ENCODE measurements at places on chromosomes 16 and 17.

- no peak for DNase-seq
Observed at GRCh38 chr17:66443166-66443565, 140.8 kb downstream of the PRKCA start.

GRCh38 chr17:40331743-40332641 is 23.0 kb downstream of the RARA start:
- no peak for DNase-seq

DNA sequence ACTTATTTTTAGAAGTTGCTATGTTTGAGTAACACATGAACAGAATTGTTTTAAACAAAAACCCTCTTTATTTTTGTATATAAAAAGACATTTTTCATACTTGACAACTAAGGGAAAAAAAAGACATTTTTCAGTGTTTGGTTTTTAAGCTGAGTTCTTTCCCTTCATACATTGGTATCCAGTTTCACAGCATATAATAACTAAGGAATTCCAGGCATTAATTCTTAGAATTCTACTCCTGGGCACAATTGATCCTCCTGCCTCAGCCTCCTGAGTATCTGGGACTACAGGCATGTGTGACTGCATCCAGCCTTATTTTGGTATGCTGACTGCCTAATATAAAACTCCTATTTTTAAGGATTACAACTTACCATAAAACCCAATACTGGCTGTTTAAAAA is 8.4 kb downstream of the FBXO47 start:
- DNase-seq, result no peak

GRCh38 chr16:4607841-4608703 is 6.6 kb downstream of the UBALD1 start:
- no peak for DNase-seq

GRCh38 chr16:52709306-52709705 is 162.4 kb upstream of the TOX3 start:
- no peak for DNase-seq

- DNase-seq, result no peak
Observed at GRCh38 chr16:87404764-87405625, 12.9 kb downstream of the MAP1LC3B start.

DNA sequence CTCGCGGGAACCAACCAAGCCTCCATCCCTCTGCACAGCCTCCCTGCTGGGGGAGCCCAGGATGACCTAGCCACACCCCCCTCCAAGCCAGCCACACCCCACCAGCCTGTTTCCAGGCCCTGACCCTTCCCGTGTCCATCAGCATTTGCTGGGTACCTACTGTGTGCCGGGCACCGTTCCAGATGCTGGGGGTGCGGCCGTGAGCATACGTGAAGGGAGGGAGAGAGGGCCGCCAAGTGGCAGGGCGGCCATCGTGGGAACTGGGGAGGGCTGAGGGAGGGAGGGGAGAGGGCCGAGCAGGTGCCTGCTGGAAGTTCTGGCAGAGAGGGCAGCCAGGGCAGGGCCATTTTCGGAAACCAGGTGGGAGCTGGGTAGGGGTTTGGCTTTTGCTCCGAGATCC is 23.1 kb downstream of the ZFPM1 start:
- DNase-seq, result no peak

DNA sequence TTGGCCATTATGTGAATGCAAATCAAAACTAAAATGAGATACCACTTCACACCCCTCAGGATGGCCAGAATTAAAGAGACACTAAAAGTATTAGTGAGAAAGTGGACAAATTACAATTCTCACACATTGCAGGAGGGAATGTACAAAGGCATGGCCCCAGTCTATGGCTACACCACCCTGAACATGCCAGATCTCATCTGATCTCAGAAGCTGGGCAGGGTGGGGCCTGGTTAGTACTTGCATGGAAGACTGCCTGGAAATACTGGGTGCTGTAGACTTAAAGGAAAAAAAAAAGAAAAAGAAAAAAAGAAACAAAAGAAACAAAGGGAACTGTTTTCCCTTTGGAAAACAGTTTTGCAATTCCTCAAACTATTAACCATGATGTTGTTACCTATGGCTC is 97.0 kb upstream of the RBL2 start:
- DNase-seq, result no peak

DNA sequence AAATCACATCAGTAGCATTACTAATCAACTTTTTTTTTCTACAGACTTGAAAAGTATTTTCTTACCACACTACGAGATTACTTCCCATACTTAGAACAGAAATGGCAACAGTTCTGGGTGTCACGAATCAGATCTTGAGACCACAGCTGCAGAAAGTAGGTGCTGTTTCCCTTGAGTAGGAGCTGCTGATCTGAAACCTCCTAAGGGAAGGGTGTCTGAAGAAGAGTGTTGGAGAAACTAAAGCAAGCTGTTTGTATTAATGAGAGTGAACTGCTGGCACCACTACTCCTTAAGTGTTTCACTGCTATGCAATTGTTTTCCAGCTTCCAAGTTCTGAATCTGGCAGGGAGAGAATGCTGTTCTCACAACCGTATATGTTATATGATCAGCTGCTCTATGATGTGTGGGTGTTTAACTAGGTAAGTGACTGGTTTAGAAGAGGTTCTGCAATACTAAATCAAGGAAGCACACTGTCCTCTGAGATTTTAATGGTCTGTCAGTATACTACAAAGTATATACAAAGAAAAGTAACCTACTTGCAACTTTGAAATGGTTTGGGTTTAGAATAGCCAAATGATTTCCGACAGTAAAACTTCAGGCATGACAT is 3.3 kb downstream of the ZNF652 start:
- no peak for DNase-seq

DNA sequence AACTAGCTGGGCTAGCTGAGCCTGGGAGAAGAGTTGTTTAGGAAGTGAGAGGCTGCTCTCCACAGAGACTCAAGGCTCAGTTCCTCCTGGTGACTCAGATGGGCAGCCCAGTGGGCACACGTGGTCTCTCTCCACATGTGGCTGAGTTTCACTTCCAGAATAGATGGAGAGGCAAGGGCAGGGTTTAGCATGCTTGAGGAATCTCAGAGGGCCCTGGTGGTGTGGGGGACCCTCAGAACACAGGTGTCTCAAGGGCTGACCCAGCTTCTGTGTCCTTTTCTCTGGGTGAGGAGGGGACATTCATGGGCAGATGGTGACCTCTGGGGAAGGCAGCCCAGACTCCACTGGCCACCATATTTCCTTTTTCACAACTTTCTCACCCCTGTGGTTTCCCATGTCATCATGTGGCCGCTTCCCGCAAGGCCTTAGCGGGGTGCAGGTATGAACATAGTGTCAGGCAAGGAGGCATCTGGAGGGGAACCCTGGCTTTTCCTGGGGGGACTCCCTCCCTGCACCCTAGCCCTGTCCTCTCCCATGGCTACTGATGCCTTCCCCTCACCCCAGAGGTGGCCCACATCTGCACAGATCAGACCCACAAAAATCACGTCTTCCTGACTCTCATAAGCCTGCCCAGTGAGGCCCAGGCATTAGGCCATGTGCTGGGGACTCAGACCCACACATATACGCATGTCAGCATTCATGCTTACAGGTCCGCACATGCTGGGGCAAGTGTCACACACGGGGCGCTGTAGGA is 3.3 kb downstream of the GRN start:
- peak; percentile 49 for DNase-seq

GRCh38 chr16:87202346-87202745 is 114.8 kb downstream of the C16orf95 start:
- no peak for DNase-seq

- no peak for DNase-seq
Observed at GRCh38 chr17:14737984-14738651, 437.2 kb downstream of the HS3ST3B1 start.

- peak; percentile 47 for DNase-seq
Observed at GRCh38 chr17:42573095-42573494, 4.4 kb downstream of the PSMC3IP start.

DNA sequence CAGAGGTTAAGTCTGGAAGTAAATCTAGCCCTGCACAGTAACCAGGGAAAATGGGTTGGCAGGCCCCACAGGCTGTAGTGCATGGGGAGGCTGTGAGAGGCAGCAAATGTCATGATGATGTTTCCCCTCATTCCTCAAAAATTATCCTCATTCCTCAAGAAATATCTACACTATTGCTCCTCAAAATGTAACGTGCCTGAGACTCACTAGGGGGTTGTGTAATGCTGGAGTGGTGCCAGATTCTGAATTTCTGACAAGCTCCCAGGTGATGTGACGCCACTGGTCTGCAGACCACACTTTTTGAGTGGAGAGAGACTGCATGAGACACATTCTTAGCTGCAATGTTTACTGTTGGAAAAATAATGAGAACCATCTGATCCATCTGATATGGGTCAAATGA is 1.2 kb upstream of the MPP3 start:
- peak; percentile 3 for DNase-seq

DNA sequence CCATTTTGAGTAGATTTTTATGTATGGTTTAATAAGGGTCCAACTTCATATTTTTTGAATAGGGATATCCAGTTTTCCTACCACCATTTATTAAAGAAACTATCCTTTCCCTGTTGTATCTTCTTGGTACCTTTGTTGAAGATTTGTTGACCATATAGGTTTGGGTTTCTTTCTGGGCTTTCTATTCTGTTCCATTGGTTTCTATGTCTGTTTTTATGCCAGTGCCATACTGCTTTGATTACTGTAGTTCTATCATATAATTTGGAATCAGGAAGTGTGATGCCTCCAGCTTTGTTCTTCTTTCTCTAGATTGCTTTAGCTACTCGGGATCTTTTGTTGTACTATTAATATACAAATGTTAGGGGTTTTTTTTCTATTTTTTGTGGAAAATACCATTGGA is 46.5 kb downstream of the PPM1E start:
- no peak for DNase-seq

GRCh38 chr16:12613131-12613991 is 190.3 kb downstream of the CPPED1 start:
- peak; percentile 48 for DNase-seq

DNA sequence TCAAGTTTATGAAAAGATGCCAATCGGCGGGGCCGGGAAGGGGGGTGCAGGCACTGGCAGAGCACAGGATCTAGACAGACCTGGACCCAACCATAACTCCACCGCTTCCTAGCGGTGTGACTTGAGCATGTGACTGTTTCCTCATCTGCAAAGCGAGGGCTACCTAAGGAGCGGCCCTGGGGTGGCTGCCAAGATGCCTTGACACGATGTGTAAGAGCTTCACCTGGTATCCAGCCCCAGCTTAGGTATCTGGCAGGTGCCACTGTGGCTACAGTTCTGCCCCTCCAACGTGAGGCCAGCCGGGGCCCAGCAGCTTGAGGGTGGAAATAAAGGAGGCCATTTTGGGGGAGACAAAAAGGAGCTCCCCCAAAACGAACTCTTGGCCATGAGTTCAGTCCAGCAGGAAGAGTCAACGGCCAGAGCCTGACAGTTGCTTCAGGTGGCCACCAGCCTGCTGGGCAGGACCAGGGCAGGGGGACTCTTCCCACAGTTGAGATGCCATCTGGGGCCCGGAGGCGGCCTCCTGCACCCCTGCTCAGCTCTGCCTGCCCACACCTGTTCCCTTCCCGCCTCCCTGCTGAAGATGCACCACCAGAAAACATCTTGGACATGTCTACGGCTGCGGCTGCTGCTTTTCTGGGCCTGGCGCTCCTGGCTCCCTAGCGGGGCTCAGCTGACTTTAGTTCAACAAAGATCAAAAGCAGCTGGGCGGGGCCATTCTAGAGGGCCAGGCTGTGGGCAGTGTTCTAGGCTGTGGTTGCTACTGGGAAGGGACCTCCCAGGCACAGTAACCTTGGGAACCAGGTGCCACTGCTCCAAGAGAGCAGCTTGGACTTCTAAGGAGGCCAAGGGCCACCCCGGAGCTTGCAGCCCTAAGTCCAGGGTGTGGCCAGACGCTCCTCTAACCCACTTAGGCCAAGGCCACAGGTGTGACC is 3.4 kb upstream of the MTSS2 start:
- DNase-seq, result no peak

- DNase-seq, result no peak
Observed at GRCh38 chr17:17818088-17818526, 18.7 kb downstream of the SREBF1 start.

GRCh38 chr16:3004319-3004718 is 8.4 kb upstream of the CLDN9 start:
- DNase-seq, result no peak

DNA sequence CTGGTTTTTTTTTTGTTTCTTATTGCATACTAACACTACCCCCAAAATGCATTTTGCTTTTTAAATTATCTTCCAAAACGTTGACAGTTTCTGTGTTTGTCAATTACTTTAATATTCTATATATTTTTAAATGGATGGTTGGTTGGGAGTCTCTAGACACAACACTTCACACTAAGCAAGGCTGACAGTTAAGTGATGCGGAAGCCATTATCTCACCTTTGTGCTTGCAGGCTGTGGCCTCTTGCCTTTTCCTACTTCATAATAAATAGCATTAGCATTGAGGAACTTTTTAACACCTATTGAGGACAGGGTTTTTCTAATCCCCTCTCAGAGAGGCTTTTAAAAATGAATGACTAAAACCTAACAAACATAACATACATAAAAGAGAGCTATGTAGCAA is 280.8 kb upstream of the TBX2 start:
- no peak for DNase-seq

DNA sequence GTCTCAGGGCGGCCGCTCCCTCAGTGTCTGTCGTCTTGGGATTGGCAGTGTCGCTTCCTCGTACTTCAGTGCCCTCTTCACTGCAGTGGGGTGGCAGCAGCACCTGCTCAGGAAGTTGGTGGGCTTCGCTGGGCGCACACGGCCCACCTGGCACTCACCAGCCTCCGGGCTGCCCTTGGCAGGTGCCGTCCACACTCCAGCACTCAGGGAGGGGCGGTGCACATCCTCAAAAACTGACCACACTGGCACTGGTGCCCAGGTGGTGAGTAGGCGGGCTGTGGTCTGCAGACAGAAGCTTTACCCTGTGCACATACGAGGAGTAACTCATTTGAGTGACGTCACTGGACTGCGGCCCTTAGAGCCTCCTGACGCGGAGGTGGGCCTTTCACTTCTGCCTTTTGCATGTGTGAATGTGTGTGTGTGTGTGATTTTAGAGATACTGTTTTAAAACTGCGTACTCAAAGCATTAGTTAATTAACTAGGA is 94.6 kb downstream of the BANP start:
- DNase-seq, result no peak

GRCh38 chr16:64982581-64982980 is 139.3 kb downstream of the CDH11 start:
- no peak for DNase-seq

GRCh38 chr17:82092628-82092994 is 5.4 kb downstream of the FASN start:
- DNase-seq, result no peak

DNA sequence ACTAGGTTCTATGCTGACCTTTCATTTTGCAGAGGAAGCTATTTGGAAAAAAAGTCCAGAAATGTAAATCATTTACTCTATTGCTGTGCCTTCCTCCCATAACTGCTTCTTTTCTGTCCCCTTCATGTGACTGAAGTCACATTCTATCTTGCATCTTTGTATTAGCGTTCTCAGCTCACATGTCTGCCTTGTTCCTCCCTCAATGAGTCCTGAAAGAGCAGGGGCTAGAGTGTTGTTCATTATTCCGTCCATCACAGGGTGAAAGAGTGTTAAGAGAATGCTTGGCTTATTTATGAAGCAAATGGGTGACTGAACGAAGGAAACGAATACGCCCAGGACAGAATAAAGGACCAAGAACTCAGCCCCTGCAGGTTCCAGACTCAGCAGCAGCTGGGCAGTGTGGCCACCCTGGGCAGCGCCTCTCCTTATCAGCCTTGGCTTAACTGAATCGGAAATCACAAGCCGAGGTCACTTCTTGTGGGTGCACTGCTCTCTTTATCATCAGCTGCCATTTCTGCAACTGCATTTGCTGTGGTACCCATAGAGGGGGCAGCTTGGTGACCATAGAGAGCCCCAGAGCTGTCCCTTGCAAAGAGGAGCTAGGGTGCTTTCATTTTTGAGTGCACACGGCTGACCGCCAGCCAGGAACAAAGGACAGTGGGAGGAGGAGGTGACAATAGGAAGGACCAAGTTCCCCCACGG is 1.8 kb upstream of the PIK3R6 start:
- no peak for DNase-seq

GRCh38 chr17:71071837-71072236 is 902.5 kb downstream of the KCNJ2 start:
- no peak for DNase-seq
